Stimulated activated CD4-positive, alpha-beta T cell treated with anti-CD3 and anti-CD28 coated beads, TNF-alpha, amount 100 ng/mL, for 48 hours (primary cell): ENCODE measurements at places on chromosomes 4 and X.

DNA sequence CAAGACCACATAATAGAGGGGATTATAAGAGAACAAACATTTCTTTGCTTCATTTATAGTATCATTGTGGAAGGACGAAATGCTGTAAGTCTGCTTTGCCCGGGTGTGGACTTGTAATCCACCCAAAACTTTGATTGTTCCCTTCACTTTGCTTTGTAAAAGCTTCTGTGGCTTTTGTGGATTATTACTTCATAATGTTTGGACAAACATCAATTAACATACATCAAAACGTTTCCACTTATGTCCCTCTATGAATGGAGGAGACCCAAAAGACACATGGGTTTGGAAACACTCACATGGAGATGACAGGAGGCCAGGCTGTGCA, 415.4 kb downstream of the SPRY1 start:
- no peak for DNase-seq

DNA sequence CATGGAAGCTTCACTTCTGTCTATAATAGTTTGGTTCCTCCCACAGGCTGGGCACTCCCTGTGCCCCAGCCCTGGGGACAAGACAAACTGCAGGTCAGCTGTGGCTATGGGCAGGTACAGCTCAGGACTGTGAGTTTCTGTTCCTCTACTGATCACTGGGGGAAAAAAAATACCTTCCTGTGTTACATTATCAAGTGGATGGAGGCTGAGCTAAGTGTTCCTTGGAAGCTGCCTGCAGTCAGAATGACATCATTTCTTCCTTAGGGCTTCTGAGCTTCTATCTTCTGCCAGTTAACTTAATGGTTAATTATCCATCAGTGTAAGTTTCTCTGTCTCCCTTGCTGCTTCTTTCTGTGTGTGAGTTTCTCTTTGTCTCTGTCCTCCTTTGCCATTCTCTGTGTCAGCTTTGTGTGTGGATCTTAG, 4.6 kb downstream of the RAB33A start:
- DNase-seq, result no peak

GRCh38 chr4:8283161-8283560, 13.6 kb downstream of the HTRA3 start:
- no peak for DNase-seq

DNA sequence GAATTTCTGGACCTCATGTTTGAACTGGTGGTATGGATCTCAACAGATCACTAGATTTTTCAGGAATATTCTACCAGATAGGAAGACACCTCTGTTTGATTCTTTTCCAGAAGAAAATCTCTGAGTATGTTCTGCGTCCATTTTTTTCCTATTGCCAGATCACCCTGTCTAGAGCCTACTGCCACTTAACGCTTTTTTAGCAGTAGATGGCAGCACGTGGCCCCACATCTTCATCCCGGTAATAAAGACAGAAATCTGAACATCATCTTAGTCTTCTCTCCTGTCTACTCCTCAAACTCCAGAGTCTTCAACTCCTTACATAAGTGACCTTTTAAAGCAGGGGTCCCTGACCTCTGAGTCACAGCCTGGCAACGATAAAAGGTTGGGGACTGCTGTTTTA, 184.7 kb downstream of the TMA16 start:
- DNase-seq, result no peak

DNA sequence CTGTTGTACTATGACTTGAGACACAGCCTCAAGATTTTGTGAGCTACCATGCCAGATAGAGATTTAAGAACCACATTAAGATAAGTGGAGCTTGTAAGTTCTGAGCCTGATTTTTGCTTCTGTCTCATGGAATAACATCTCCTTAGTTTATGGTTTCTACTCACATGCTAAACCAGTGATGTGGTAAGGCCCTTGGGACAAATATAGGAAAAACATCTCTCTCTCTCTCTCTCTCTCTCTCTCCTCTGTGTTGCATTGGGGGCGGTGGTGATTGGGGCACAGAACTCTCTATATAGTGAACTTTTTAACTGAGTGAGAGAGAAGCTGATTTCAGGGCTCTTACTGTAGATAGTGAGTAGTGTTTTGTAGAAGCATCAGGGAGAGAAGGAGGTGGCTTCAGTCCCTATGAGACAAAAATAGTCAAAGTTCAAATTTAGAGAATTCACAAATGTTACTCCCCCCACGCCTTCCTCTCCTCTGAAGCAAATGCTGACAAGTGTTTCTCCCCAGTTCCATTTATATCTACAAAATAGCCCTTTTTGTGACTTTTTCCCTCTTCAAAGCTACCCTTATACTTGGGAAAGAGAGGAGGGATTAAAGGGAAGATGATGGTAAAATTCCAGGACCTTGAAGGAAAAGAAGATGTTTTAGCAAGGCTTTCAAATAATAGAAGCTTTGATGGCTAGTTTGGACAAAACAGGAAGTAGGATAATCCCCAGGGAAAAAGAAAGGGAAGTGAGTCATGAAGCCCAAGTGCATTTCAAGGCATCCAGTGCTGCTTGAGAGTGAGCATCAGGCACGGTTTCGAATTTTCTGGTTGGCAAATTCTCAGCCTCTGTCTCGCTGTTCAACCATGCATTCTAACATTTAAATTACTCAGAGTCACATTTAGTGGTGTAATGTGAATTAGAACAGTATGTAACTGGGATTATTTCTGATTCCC, 134.3 kb upstream of the AP1S2 start:
- no peak for DNase-seq

- DNase-seq, result no peak
Measured at GRCh38 chr4:31702326-31702725, 982.2 kb downstream of the PCDH7 start.

DNA sequence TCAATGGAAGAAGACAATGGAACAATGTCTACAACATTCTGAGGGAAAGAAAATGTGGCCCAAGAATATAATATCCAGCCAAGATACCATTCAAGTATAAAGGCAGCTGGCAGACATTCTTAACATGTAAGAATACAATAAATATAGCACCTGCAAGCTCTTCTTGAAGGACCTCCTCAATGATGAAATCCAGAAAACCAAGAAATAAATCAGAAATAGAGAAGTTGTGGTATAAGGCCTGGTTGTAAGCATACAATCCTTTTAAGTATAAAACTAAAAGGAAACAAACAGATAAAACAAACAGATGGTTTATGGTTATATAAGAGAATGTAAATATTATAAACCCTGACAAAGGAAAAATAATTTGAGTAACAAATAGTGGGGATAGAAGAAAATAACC, 33.4 kb downstream of the SYTL4 start:
- DNase-seq, result no peak

DNA sequence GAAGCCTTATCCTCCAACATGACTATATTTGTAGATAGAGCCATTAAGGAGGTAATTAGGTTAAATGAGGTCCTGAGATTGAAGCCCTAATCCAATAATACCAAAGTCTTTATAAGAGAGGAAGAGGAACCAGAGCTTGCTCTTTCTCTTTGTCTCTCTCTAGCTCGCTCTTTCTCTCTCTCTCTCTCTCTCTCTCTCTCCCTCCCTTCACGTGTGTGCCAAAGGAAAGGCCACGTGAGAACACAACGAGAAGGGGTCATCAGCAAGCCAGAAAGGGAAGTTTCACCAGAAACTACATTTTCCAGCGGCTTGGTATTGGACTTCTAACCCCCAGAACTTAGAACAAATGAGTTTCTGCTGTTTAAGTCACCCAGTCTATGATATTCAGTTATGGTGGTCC, 1540.5 kb downstream of the C4orf33 start:
- DNase-seq, result no peak

GRCh38 chr4:46844325-46844917, 64.6 kb downstream of the COX7B2 start:
- peak; percentile 48 for DNase-seq

GRCh38 chrX:118350221-118350620, 4.3 kb downstream of the WDR44 start:
- DNase-seq, result no peak

DNA sequence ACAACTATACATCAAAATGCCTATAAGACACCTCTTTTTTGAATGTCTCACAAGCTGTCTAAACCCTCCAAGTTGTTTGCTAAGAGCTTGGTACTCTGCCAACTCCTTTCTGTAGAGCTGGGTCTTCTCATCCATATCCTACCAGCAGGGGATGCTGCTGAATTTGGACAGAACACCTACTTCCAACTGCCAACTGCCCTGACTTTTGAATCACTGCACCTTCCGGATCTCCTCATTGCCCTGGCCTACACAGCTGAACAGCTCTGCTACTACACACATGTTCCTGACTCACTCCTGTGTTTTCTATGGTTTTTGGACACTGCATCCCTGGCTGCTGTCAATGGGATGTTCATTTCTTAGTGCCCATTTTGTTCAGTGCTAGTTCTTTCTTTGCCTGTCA, 18.7 kb downstream of the FAM184B start:
- DNase-seq, result no peak

DNA sequence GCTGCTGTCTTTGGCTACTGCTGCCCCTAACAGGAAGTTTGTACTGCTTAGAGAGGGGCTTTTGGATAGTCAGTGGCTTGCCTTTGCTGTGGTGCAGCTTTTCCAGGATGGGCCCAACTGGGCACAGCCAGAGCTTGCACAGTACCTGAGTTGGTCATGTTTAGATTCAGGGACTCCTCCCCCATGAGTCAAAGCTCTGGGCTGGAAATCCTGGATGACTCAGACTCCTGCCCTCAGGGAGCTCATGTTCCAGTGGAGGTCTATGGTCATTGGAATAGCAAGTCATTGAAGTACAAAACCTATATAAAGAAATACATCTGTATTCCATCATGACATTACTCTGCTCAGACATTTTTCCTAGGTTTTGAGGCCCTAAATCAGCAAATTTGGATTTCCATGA, 66.7 kb upstream of the PJA1 start:
- DNase-seq, result no peak

DNA sequence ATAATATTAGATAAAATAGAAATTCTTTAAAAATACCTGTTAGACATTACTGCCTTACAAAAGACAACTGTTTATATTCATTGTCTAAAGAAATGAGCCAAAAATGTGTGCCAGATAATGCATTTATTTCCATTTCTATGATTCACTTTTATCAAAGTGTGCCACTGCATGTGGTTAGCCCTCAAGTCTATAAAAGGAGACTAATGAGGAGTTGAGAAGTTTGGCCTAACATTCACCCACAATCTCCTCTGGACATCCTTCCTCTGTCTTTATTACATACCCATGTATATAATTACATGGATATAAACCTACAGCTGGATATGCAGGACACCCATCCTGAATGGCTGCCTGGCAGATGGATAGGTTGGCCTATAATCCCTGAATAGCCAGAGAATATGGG, 42.6 kb upstream of the PDE5A start:
- DNase-seq, result no peak

DNA sequence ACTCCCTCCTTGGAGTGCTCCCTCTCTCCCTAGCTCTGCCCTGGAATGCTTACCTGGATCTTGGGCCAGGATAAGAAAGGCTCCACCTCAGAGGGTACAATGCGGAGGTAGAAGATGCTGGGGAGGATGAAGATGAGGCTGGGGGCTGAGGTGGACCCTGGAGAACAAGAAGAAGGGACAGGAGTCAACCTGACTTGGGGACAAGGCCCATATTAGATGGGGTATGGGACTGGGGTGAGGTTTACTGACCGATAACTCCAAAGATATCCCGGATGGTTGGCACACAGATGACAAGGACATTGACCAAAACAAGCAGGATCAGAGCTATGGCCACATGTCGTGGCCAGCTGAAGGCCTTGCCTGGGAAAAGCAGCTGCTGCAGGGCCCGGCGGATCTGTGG, 10.6 kb downstream of the SLC38A5 start:
- no peak for DNase-seq

DNA sequence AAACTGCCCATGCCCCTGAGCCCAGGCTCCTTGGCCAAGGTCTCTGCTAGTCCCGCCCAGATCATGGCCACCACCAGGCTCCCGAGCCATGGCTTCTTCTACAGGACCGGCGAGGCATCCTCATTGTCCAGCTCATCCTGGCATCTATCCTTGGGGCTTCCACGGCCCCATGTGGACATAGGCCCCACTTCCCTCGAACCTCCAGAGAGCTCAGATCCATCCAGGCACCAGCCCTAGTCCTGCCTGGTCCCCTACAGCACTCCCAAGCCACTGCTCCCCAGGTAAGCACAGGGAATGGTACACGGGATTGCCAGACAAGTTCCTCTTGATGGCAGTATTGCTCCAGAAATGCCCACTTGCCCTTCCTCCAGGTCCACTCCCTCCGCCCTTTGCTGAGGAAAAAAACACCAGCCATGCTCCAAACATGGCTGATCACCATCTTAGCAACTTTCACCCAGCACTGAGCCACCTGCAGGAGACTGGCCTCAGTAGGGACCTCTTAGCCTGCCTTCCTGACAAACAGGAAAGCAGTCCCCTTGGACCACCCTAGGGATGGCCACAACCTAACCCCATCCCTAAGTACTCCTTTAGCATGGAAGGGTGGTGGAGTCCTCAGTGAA, 272.1 kb upstream of the AGTR2 start:
- DNase-seq, result peak; percentile 67

DNA sequence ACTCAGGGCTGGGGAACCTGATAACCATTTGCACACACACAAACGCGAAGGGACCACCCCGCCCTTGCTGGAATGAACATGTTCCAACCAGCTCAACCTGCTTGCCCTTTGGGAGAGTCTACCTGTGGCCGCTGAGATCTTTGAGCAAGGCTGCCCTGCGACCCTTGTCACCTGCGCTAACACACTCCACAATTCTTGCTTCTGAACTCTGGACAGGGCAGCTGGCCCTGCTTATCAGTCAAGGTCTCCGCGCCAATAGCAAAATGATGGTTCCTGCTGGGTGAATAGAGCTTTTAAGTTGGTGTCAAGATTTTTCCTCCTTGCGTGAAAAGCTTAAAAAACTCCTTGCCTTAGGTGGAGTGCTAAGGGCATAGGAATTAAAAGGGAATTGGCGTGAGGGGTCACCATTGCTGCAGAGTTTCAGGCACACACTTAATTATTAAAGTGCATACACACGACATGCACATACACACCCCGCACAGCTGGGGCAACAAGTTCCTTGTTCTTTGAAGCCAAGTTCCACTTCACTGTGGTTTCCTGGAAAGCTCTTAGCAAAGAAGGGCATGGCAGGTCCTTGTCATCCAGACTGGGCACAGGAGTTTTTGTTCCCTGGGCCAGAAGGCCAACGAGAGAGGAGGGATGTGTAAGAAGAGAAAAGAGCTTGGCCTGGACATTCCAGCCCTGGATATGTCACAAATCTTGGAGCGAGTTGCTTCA, 207.7 kb downstream of the STIM2 start:
- no peak for DNase-seq

- DNase-seq, result no peak
Measured at GRCh38 chrX:71629467-71629866, 11.2 kb upstream of the CXCR3 start.
